Body of pancreas (tissue), 4 donors: ENCODE measurements at places on chromosomes 1 and 21. TPM values are rescaled to one million over a fixed set of nuclear protein-coding genes. Genes with fewer than 3 reads are reported as not detected.
A peak's percentile ranks its signal among the peaks of the same experiment; 100 is the strongest.

GRCh38 chr1:70438529-70438928, 27.5 kb downstream of the CTH start:
- DNase-seq, result no peak

Gene CYP4Z1
- total RNA-seq, result 0.52 TPM

DNA sequence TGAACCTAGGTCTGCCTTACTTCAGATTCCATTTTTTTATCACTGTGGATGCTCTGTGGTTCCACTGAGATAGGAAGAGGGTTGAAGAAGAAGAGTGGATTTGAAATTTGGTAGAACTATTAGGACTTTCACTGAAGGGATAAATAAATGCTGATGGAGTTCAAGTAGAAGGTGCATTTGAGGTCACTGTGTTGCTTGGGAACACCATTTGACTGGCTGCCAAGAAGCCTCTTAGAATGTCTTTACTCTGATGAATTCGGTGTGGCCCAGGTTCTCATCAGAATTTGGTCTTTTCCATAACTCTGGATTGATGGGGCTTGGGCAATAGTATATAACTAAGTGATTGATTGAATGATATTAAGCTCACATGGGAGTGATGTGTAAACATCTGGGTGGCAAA, 11.9 kb downstream of the XPR1 start:
- DNase-seq, result peak; percentile 44

- DNase-seq, result no peak
Measured at GRCh38 chr1:156419854-156420204, 50.8 kb downstream of the RHBG start.

DNA sequence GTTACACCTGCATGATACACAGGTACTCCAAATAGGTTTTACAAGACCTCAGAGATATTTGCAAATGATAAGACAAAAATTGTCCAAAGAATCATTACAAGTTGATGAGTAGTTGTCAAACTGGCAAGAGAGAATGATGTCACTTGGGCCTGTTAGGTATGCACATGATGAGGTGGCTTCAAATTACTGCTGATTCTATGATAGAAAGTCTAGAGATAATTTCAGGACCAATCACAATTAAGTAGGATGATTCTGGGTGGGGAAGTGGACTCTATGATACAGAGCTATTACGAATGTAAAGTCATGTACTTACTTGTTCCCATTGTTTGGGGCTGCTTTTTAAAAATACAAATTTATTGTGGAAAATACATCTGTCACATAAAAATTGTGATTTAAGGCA, 5.2 kb upstream of the SPRR1B start:
- no peak for DNase-seq
